NCI-H2081 treated with DMSO at 0.1 percent for 48 hours (cell line): ENCODE measurements at places on chromosomes 2 and 18.

- DNase-seq = no peak
These were observed 114.5 kb downstream of the INSIG2 start for GRCh38 chr2:118202707-118203303.

- no peak for DNase-seq
These were observed 226.0 kb upstream of the CTAGE1 start for GRCh38 chr18:22643731-22644130.

GRCh38 chr18:52009958-52010357 lies 330.0 kb upstream of the DCC start:
- no peak for DNase-seq

- no peak for DNase-seq
These were observed 537.2 kb upstream of the DCC start for GRCh38 chr18:51802569-51803428.

DNA sequence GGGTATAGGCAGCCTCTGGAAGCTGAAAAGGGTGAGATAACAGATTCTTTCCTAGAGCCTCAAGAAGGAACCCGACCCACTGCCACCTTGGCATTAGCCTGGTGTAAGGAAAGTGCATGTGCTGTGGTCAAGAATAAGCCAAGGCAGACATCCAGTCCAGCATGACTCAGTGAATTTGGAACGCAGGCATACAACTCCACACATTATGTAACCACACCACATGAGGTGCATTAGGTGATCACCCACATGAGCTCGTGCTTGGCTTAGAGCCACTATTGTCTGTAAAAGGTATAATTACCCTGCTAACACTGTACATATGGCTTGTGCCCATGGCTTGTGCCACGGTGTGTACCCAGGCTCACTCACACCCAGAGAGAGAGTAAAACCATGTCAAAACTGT lies 583.7 kb upstream of the HNMT start:
- DNase-seq = no peak

DNA sequence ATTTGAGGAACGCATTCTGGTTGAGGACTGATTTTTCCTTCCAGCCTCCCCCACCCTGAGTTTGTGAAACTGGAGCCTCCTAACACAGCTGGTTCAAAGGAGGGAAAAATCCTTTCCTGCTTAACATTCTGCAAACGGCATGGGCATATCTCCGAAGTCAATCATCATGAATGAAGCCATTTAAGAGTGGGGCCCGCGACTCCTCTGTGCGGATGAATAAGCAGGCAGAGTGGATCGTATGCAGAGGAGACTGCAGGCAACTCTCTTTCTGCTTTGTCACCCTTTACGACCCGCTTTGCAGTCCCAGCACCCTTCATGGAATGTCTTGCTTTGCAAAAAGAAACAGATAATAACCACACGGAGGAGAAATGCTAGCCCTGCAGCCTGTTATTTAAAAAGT lies 305.2 kb downstream of the CLIP4 start:
- DNase-seq = no peak

GRCh38 chr2:140401056-140401455 lies 1620.9 kb upstream of the NXPH2 start:
- no peak for DNase-seq

- DNase-seq = no peak
These were observed 182.1 kb downstream of the OSR1 start for GRCh38 chr2:19176172-19176852.

- DNase-seq = no peak
These were observed 234.9 kb downstream of the OSR1 start for GRCh38 chr2:19123556-19123955.

DNA sequence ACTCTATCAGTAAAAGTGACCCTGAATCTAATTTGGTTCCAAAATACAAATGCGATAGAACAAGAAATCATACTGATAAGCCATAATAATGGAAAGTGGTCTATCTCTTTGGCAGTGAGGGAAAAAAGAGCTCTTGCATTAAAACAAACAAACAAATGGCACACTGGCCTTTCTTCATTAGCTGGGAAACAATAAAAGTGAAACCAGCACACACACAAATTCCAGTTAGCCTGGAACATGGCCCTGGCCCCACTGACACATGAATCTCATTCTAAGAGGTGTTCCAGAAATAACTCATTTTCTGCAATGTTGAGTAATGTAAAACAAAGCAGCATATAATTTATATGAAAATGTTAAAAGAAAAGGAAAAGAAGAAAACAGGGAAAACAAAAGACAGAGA lies 79.3 kb upstream of the TGFA start:
- DNase-seq = no peak

- DNase-seq = no peak
These were observed 110.2 kb downstream of the EPHA4 start for GRCh38 chr2:221461901-221462300.

- DNase-seq = no peak
These were observed 187.0 kb upstream of the FN1 start for GRCh38 chr2:215622837-215623236.
